Uterus (tissue), 4 donors: ENCODE measurements at places on chromosomes 11 and 22.

- no peak for DNase-seq
These were observed 160.9 kb downstream of the ENTHD1 start for GRCh38 chr22:39732625-39733024.

DNA sequence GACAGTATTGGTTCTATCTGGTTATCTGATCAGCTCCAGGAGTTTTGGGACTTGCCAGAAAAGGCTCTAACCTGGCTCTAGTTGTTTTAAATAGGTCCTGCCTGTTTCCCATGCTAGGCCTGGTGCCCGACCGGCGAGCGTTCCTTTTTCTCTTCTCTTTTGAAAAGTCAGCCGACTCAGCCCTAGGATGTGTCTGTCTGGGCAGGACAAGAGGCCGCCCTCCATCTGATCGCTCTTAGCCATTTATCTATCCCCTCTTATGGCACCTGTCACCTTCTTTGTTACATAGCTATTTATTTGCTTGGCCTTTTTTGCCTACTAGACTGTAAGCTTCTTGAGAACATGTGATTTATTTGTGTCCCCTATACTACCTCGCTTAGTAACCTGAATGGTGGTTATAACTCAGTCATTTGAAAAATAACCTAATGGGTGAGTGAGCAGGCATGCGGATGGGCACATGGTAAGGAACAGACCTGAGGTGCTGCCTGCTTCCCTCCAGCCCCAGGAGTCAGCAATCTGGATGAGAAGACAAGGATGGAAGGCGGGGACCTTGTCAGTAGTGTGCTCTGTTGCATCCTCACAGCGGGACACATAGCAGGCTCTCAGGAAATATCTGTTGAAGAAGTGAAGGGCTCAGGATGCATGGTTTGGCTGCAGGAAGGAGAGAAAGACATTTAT is 108.4 kb downstream of the ZBTB16 start:
- peak; percentile 50 for DNase-seq

- peak; percentile 55 for DNase-seq
These were observed 389 bp downstream of the MICALL1 start for GRCh38 chr22:37906364-37907008.

GRCh38 chr11:75099635-75100034 is 3.0 kb upstream of the OR2AT4 start:
- no peak for DNase-seq

- peak; percentile 77 for DNase-seq
These were observed 56.7 kb downstream of the TP53I11 start for GRCh38 chr11:44893846-44894617.

GRCh38 chr22:37025500-37026070 is 6.0 kb downstream of the MPST start:
- no peak for DNase-seq

GRCh38 chr11:65419460-65419771 is 3.2 kb upstream of the NEAT1 start:
- peak; percentile 48 for DNase-seq

- DNase-seq = no peak
These were observed 27.0 kb downstream of the AP2A2 start for GRCh38 chr11:952406-953385.

DNA sequence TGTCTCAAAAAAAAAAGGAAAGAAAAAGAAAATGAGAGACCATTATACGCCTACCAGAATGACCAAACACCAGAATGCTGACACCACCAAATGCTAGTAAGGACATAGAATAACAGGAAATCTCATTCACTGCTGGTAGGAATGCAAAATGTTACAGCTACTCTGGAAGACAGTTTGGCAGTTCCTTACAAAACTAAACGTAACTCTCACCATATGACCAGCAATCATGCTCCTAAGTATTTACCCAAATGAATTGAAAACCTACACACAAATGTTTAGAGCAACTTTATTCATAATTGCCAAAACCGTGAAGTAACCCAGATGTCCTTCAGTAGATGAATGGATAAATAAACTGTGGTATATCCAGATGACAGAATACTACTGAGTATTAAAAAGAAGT is 7.2 kb downstream of the CHKA start:
- no peak for DNase-seq

- peak; percentile 13 for DNase-seq
These were observed 6.9 kb downstream of the MOB2 start for GRCh38 chr11:1479678-1480118.

- no peak for DNase-seq
These were observed 299.3 kb downstream of the NXPE2 start for GRCh38 chr11:114977651-114978050.

- DNase-seq = no peak
These were observed 31.2 kb downstream of the OTOG start for GRCh38 chr11:17578296-17578695.

DNA sequence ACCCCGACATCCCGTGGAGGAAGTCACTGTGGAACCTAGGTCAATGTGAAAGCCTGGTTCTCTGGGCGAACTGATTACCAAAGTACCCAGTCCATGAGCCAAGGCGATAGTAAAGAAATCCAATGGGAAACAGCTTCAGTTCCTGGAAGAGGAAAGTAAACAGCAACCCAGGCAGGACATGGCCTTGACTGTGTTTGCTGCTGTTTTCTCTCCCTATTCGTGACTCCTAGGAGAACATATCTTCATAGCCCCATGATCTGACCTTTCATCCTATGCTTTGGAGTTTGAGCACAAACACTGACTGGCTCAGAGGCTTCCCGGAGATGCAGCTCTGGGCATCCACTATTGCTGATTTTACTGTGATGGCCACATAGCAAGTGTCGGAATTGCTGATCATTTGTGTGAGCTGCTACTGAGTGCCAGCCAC is 45.1 kb downstream of the LRFN4 start:
- no peak for DNase-seq

DNA sequence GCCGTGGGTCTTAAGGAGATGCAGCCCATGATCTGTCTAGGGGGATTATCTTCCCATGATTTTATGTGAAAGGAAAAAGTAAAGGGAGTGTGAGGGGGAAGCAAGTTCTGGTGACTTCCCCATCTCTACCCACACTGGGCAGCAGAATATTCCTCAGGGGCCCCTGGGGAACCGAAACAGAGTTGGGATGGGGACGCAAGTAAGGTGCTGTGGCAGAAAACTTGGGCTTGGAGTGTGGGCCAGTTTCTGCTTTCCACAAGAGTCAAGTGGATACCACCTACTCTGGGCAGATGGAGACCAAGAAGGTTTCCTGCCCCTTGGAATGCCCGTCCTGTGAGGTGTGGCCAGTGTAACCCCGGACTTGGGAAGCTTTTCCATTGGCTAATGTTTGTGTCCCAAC is 64.4 kb downstream of the SGSM3 start:
- no peak for DNase-seq

DNA sequence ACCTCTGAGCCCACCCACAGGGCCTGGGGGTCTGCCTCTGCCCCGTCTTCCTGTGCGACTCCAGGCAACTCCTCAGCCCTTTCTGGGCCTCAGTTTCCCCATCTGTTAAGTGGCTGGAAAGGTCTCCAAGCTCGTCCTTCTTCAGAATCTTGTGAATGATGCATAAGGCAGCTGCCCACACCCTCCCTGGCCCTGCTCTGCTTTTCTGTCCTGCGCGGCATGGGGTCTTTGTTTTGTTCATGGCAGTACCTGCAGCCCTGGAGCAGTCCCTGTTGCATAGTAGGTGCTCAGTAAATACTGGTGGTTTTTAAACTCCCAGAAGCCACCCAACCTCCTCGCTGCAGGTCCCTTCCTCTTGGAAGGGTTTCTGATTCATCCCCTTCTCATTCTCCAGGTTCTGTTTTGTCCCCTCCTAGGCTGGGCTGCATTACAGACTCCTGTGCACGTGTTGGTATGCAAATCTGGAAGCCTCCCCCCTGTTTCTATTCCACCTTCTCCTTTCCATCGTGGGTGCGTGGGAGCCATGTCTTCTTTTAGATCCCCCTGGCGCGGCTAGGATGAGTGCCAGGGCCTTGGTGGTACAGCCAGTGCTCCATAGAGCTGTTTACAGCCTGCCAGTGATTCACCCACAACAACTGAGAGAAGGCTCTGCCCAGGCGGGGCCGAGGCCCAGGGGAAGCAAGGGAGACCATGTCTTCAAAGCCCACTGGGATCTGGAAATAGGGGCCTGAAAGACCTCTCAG is 19.3 kb upstream of the SYT7 start:
- DNase-seq = no peak

DNA sequence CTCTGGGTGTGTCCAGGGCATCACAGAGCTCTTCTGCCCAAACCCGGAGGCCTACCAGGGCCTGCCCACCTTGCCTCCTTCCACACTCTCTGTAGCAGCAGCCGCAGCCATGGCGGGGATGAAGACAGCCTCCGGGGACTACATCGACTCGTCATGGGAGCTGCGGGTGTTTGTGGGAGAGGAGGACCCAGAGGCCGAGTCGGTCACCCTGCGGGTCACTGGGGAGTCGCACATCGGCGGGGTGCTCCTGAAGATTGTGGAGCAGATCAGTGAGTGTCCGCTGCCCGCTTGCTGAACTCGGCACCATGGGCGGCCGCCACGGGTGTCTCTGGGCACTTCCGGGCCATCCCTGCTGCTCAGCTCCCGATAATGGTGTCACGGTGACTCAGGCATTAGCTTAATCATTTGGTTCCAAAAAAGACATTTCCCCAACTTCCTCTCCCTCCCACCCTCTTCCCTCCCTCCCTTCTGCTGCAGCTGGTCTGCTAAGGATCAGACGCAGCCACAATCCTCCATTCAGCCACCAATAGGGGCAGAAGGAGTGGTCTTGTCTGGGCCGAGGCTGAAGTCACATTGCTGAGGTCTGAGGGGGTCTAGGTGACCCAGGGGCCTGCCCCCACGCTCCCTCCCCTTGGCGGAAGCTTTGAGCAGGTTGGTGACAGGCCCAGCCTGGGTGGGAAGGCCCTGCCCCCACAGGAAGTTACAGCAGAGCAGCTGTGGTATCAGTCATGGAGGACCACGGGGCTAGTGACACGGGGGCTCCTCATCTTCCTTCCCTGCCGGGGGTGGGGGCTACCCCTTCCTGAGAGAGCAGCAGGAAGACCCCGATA is 950 bp downstream of the FERMT3 start:
- peak; percentile 72 for DNase-seq

- DNase-seq = no peak
These were observed 5.7 kb upstream of the PPP6R2 start for GRCh38 chr22:50337262-50338041.

GRCh38 chr11:82045748-82046457 is 687.8 kb downstream of the FAM181B start:
- no peak for DNase-seq

DNA sequence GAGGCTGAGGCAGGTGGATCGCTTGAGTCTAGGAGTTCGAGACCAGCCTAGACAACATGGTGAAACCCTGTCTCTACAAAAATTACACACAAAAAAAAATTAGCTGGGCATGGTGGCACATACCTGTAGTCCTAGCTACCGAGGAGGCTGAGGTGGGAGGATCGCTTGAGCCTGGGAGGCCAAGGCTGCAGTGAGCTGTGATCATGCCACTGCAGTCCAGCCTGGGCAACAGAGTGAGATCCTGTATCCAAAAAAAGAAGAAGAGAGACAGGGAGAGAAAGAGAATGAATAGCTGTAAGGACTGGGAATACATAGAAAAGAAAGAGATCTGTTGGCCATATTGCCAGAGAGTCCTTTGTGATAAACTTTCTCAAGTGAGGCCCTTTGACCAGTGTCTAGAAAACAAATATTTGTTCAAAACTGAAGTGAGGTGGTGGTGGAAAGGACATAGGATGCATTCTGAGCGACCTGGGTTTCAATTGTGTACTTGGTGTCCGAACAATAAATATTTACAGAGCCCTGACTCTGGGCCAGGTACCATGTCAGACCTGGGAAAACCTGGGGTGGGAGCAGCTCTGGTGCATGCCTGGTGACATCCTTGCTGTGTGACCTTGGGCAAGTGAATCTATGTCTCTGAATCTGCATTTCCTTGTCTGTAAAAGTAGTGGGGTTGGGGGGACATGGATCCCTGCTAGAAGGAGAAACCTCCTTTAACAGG is 89.6 kb upstream of the CRYBB3 start:
- DNase-seq = no peak

DNA sequence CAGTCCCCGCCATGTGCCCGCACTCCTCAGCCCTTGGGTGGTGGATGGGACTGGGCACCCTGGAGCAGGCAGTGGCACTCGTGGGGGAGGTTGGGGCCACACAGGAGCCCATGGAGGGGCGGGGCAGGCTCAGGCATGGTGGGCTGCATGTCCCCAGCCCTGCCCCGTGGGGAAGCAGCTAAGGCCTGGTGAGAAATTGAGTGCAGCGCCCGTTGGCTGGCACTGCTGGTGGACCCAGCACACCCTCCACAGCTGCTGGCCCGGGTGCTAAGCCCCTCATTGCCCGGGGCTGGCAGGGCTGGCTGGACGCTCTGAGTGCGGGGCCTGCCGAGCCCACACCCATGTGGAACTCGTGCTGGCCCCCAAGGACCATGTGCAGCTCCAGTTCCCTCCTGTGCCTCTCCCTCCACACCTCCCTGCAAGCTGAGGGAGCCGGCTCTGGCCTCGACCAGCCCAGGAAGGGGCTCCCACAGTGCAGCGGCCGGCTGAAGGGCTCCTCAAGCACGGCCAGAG is 16.1 kb downstream of the OR5B3 start:
- no peak for DNase-seq

DNA sequence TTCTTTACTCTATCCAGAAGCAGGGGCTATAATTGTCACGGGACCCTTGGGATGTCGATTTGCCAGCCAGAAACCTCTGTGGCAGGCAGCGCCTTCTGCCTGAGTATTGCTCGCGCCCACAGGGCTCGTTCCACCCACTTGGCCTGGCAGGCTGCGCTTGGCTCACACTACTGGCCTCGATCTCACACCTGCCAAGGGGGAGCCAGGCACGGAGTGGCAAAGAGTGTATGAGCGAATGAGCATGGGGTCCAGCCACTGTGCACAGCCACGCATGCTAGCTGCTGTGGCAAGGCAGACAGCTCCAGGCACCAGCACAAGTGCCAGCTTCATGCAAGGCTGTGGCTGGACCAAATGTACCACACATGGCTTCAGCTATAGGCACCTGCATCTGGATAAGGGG is 599.8 kb downstream of the DLG2 start:
- no peak for DNase-seq
